ENCODE measurements at places on chromosomes 11 and 22. TPM values are rescaled to one million over a fixed set of nuclear protein-coding genes. Genes with fewer than 3 reads are reported as not detected.

CD3G gene
- 0.33 TPM for total RNA-seq

- DNase-seq, result peak; percentile 93
Observed at GRCh38 chr22:24525416-24526037, 29.4 kb downstream of the GUCD1 start.

DNA sequence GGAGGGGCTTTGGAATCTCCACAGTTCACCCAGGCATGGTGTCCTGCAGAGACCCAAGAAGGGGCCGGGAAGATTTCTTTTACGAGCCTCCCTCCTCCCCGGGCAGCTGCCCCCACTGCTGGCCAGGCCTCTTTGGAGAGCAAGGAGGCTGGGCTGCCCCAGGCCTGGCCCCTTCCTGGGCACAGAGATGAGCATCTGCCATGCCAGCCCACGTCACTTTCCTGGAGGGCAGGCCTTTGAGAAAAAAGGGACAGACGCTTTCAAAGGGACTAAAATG is 60.5 kb upstream of the FGF3 start:
- DNase-seq, result no peak

SLC6A5 gene
- not detected for total RNA-seq

CECR2 gene
- total RNA-seq, result 4.1 TPM

- DNase-seq, result no peak
Observed at GRCh38 chr11:59218893-59219292, 6.2 kb upstream of the MPEG1 start.

GRCh38 chr22:36107436-36107835 is 53.1 kb downstream of the APOL3 start:
- DNase-seq, result no peak

- DNase-seq, result no peak
Observed at GRCh38 chr11:7907121-7907520, 23.9 kb downstream of the OR10A6 start.

GRCh38 chr11:133991101-133991500 is 34.3 kb upstream of the IGSF9B start:
- no peak for DNase-seq

PGM2L1 gene
- 1.9 TPM for total RNA-seq

DNA sequence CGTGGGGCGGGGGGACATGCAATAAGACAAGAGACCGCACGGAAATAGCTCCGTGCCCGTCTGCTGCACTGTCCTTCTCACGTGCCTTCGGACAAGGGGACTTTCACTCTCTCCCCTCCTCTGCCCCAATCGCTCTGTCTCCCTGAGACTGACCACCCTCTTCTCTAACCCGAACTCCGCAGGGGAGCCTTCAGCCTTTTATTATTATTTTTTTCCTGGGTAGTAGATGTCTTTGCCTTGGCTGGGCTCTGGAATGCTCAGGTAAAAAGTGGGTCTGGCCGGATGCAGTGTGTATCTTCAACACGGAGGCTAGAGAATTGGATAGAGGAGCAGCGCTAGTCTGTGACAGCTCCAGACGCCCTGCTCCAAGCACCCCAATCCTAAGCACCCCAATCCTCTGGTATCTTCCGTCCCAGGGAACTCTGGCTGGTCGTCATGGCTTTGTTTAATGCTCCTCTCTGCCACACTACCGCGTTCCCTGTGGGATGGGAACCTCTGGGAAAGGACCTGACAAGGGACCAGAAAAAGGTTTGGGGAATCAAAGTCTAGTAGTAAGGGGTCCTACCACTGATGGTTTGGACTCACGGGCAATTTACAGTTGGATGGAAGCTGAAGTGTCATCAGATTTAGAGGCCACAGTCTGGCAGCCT is 25.1 kb upstream of the ROBO3 start:
- no peak for DNase-seq

GUCY1A2 gene
- 9.0 TPM for total RNA-seq

BCO2 gene
- 85.6 TPM for total RNA-seq

- DNase-seq, result no peak
Observed at GRCh38 chr11:90197377-90197776, 25.5 kb downstream of the CHORDC1 start.

- no peak for DNase-seq
Observed at GRCh38 chr11:133776671-133777367, 68.5 kb downstream of the SPATA19 start.

- no peak for DNase-seq
Observed at GRCh38 chr11:18761144-18761543, 30.5 kb downstream of the PTPN5 start.

DNA sequence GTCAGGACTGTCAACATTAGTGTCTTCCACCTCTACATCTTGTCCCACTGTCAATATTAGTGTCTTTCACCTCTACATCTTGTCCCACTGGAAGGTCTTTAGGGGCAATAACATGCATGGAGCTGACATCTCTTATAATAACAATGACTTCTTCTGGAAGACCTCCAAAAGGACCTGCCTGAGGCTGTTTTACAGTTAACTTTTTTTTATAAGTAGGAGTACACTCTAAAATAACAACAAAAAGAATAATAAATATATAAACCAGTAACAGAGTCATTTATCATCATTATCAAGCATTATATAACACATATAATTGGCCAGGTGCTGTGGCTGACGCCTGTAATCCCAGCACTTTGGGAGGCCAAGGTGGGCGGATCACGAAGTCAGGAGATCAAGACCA is 57.5 kb downstream of the PAK1 start:
- no peak for DNase-seq

HORMAD2 gene
- total RNA-seq, result not detected

DNA sequence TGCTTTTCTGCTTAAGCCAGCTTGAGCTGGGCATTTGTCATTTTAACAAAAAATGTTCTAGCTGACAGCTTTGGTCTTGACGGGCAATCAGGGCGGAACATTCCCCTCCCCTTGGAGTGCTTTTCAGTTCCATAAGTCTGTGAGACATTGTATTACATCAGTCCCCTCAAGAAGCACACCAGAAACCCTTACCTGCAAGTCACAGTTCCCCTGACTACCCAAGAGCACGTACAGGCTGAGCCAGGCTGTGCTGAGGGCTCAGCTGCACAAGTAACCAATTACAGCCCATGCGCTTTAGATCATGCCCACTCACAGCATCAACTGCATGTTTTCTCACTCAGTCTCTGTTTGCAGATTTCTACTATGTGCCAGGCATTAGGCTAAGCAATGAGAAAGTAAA is 19.1 kb downstream of the HIRA start:
- DNase-seq, result no peak

FDXACB1 gene
- 1.7 TPM for total RNA-seq

- DNase-seq, result peak; percentile 51
Observed at GRCh38 chr22:25202290-25202921, 2.7 kb downstream of the CRYBB3 start.

RFPL2 gene
- not detected for total RNA-seq

DNA sequence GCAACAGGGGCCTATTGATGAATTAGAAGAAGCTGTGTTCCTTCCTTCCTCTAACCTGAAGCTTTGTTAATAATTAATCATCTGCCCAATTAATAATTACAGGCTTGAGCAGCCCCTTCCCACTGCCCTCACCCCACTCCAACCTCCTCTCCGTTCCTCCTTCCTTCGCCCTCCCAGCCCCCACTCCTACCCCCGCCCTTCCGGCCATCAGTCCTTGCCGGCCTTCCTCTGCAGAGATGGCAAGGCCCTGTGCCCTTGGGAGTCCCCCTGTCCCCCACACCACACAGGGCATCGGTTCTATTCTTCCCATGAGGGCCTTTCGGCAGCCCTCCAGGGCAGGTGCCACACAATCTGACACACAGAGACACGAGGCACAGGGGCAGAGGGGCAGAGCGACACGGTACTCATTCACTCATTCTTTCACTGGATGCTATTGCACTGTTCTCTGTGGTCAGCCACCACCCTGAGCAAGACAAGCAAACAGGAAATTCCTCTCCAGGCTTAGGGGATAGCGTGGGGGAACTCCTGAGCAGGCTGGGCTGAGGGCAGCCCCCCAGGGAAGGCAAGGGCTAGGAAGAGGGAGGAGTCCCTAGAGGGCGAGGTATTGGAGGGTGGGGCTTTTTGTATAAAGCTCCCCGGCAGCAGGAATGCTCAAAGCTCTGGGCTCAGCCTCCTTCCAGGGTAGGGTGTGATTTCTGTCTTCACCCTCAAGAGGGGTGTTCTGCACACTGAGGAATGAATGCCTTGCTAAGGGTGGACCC is 14.7 kb downstream of the MGAT3 start:
- no peak for DNase-seq

DNA sequence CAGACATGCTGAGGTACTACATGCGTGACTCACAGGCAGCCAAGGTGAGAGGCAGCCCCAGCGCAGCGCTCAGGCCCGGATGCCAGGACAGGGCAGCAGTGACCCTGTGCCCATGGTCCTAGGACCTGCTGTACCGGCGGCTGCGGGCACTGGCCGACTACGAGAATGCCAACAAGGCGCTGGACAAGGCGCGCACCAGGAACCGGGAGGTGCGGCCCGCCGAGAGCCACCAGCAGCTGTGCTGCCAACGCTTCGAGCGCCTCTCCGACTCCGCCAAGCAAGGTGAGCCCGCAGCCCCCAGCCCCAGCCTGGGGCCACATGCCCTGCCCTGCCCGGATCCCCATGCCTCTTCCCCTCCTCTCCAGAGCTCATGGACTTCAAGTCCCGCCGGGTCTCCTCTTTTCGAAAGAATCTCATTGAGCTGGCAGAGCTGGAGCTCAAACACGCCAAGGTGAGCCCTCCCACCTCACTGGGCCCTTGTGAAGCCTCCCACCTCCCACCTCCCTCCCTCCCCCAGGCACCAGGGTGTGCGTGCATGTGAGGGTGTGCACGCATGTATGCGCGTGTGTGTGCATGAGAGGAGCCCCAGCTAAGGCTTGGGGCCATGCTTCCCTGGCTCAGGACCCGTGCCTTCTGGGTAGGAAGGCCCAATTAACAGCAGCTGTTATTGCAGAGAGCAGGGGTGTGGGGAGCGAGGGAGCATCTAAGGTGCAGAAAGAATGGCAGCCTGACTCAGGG is 5.3 kb downstream of the CFL1 start:
- DNase-seq, result peak; percentile 53

GRCh38 chr11:71342951-71343827 is 90.8 kb upstream of the SHANK2 start:
- DNase-seq, result no peak

- no peak for DNase-seq
Observed at GRCh38 chr11:128723531-128723930, 29.7 kb downstream of the FLI1 start.

- no peak for DNase-seq
Observed at GRCh38 chr11:85742348-85742747, 56.4 kb upstream of the CCDC89 start.

DNA sequence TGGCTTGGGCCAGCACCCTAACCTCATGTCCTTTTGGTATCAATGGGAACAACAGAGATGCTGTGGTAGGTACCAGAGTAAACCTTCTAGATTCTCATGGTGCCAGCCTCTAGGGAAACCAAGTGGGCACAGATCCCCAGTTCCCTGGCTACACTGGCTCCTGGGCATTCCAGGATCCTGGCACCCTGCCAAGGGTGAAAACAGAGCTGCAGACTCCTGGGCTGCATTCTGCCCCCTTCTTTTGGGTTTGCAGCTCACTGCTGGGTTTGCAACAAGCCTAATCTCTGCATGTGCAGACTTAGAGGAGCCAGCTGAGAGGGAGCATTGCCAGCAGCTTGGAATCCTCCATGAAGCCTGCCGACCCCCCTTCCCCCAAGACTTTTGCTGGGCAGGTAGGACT is 30.6 kb downstream of the PRDM11 start:
- peak; percentile 53 for DNase-seq

DCDC1 gene
- total RNA-seq, result not detected

DNA sequence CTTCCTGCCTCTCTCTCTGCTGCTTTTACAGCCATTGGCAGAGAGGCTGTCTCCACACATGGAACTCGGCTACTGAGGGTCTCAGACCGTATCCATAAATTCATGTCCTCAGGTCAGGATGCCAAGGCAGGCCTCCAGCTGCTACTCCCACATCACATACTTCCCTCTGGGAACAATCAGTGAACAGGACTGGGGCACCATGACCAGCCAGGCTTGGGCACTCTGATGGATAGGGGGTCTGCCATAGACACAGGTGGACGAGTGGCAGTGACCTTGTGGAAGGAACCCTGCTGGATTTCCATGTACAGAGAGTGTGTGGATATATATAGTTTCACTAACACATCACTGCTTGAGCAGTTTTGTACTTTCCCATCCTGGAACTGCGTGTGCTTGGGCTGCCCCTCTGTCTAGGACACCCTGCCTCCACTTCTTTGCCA is 97.7 kb upstream of the PARVA start:
- no peak for DNase-seq

DNA sequence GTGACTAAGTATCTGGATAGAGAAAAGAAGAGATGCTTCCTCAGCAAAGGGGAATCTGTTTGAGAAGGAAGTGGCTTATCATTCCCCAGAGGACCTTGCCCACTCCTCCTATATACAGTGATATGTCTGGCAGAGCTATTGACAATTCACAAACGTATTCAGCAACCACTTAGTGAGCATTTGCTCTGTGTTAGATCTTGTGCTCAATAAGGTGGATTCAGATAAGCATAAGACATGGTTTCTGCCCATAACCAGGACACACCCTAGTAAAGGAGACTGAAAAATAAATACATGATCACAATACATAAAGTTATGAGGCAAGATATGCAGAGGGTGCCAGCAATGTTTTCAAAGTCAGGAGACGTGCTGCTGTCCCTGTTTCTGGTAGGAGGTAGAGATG is 1.4 kb downstream of the TMEM9B start:
- no peak for DNase-seq

FUT4 gene
- total RNA-seq, result 2.9 TPM

DNA sequence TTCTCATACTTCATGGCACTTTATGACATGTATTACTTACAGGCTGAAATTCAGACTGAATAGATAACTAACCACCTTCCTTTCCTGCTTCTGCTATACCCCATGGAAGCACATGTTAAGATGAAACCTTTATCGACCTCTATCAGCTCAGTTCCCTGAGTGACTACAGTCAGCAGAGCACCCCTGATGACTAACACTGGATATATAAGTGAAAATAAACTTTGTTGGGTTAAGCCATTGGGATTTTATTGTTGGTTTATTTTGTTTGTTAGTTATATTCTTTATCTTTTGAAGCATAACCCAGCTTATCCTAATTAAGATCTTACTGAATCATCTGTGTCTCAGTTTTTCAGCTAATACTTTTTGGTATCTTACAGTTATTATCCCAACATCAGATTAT is 23.0 kb upstream of the MAML2 start:
- no peak for DNase-seq

GRCh38 chr11:1565173-1565903 is 6.7 kb downstream of the DUSP8 start:
- DNase-seq, result peak; percentile 51

GRCh38 chr11:57434640-57435546 is 8.0 kb upstream of the SLC43A3 start:
- DNase-seq, result no peak

TRIM49 gene
- not detected for total RNA-seq

THY1 gene
- total RNA-seq, result 2.6 TPM

OR5B21 gene
- not detected for total RNA-seq

LIN7C gene
- 20.6 TPM for total RNA-seq

- no peak for DNase-seq
Observed at GRCh38 chr11:8832571-8833260, 78.3 kb upstream of the AKIP1 start.

VPS37C gene
- 25.4 TPM for total RNA-seq

DNA sequence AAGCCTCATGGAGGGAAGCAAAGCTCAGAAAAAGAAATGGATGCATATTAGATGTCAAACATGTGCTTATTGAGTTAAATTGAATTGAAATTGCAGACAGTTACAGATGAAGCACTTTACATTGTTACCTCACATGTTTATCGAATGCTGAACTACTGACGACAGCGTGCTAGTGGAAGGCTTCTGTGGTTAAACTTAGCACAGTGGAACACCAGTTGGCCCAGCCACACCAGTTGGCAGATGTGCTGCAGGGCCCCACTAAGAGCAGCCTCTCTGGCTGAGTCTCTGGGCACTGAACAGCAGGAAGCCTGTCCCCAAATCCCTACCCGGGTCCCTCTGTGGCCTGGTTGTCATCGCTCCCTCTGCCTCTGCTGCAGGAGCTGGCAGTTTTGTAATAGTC is 242.1 kb downstream of the NTM start:
- no peak for DNase-seq

All from right cardiac atrium (tissue), 5 donors.